ENCODE measurements at places on chromosomes 2 and 18.

DNA sequence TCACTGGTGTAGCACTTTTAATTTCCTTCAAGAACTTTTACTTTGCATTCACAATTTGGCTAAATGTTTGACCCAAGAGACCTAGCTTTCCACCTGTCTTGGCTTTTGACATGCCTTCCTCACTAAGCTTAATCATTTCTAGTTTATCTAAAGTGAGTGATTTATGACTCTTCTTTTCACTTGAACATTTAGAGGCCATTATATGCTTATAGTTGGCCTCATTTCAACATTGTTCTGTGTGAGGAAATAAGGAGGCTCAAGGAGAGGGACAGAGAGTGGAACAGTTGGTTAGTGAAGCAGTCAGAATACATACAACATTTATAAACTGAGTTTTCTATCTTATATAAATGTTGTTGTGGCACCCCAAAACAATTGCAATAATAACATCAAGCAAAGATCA, 489.3 kb upstream of the CDH2 start:
- peak; percentile 45 for DNase-seq

DNA sequence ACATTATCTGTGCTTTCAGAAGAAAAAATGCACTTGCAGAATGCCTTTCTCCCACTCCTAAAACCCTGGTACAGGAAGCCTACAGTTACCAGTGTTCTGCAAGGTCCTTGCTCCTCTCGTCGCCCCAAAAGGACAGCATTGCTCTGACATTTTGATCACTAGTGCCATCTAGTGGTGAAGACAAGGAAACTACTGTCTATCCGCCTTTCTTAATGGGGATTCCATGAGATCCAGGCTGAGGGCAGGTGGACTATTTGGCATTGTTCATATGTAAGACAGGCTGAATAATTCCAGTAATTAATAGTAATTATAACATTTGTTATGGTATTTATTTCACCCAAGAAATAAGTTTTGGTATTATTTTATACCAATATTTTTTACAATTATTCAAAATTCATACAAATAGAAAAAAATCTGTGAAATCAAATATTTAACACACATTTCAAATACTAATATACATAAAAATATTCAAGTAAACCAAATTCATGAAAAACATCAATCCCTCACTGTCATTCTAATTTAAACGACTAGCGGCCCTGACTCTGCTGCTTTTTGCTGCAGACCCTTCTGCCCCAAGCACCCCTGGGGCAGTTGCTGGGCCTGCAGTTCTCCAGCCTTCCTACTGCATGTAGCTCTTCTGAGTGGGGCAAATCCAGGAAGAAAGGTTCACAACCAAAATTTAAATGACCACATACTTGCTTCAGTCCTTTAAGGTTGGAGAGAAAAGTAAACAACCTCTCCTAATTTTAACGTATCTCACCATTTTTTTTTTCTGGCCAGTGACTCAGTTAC, 19.0 kb downstream of the TPGS2 start:
- DNase-seq = no peak

- no peak for DNase-seq
Measured at GRCh38 chr2:169365029-169365480, 2.7 kb upstream of the LRP2 start.

DNA sequence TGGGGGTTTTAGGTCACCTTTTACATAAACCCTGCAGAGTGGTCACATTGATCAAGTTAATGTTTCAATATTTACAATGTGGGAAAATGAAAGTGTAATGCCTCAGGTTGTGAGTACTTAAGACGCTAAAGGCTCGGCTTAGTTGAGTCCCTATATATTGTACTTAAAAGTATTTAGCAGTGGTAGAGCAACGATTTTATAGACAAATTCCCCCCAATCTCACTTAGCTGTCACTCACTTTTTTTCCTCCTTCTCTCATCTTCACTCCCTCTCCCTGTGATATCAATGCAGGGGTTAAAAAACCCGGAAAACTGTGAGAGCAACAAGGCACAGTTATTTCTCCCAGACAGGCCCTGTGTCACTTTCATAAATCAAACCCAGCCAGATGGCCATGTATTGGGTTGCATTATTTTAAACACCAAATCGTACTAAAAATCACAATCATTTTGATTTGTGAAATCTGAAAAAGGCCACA, 5.4 kb downstream of the POU3F3 start:
- no peak for DNase-seq

- peak; percentile 7 for DNase-seq
Measured at GRCh38 chr2:12032398-12032797, 286.0 kb downstream of the LPIN1 start.

DNA sequence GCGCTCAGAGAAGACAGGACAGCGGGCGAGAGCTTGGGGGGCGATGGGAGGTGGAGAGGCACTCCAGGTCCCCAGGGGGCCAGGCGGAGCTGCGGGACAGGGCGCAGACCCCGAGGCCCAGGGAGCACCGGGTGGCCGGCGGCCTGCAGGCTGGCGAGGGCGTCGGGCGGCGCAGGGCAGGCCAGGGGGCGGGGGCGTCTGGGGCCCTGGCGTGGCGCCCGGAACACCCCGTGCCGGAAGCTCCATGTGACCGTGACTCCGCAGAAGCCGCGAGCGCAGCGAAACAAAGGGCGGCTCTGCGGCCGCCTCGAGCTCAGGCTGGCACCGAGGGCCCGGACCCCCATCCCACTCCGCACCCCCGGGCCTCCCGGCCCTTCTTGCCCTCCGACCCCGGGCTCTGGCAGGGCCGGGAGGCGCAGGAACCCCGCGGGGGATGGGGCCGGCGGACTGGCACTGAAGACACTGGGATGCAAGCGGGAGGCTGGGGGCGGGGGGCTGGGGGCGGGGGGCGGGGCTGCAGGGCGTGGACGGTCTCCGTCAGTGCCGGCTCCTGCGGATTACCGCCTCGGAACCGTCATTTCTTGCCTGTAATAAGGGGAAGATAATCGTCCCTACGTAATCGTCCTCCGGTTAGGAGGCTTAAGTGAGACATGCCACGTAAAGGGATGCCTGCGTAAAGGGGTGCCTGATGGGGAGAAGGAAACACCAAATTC, 19.1 kb downstream of the SH2D6 start:
- DNase-seq = no peak

DNA sequence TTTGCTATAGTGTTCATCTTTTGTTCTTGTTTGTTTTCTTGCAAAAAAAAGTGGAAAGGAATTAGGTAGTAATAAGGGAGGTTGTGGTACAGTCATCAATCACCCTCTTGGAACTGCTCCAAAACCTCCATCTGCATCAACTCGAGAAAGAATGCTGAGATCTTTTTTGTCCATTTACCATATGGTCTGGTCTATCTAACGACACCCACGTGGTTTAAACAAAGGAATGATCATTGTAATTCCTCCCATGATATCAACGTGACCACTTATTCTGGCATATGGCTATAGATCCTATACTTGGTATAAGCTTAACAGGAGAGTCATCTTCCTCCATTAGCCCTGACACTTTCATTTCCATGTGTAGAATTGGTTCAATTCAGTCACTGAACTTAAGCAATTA, 1025.3 kb upstream of the NXPH2 start:
- no peak for DNase-seq

DNA sequence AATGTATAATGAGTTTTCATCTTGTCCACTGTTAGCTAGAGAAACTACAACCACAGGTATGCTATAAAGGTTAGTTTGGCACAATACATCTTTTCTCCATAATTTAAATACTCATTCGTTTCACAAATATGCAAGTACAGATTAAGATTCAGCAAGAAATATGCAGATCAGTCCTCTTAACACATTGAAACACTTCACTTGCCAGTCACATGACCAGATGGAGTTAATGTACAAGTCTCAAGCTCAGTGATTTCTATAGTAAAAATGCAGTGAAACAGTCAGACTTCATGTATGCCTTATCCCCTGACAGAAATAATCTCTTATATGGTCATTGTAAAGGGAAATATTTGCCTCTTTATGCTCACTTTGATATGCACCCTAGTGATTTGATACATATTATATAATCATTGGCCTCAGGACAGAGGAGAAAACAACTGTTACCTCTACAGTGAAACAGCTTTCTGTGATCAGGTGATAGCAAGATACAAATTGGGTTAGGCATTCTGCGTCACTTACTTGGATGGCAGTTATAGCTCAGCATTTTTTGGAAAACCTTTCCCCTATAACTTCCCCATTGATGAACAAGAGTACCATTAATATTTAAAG, 104.6 kb downstream of the TCF4 start:
- DNase-seq = no peak

DNA sequence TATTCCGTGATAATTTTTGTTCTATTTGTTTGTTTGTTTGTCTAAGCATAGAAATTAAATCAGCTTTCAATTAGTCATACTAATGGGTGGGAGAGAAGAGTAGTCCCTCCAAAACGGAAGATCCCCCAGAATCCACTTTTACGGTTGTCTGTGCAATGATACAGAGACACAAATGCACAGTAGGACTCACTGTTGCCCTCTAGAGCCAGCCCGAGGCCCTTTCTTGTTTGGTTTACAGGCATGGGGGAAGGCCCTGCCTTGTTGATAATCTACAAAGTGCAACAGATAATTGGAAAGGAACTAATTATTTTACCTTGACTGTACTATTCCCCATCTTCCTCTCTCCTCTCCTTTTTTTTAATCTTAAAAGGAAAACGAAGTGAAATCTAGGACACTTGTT, 121.1 kb downstream of the ACOXL start:
- no peak for DNase-seq

GRCh38 chr2:136116151-136116812, 1.7 kb downstream of the CXCR4 start:
- DNase-seq = no peak

DNA sequence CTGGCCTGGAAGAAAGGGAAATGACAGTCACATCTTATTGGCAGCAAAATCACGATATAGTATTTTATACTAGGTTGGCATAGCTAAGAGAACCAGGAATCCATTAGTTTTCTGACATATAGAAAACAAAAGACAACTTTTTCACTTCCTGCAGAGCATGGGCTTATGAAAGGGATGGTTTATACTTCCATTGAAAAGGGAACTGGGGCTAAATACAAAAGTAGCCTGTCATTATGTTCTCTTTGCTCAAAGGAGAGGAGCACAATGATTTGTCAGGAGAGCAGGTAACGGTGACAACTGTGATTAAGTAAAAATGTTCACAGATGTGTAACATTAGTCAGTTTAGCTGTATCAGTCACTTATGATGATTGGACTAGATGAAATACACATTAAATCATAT, 46.4 kb downstream of the SLC25A12 start:
- DNase-seq = no peak

- DNase-seq = no peak
Measured at GRCh38 chr2:239776436-239777005, 248.6 kb downstream of the NDUFA10 start.

GRCh38 chr2:86383844-86384243, 46.4 kb upstream of the REEP1 start:
- peak; percentile 72 for DNase-seq

DNA sequence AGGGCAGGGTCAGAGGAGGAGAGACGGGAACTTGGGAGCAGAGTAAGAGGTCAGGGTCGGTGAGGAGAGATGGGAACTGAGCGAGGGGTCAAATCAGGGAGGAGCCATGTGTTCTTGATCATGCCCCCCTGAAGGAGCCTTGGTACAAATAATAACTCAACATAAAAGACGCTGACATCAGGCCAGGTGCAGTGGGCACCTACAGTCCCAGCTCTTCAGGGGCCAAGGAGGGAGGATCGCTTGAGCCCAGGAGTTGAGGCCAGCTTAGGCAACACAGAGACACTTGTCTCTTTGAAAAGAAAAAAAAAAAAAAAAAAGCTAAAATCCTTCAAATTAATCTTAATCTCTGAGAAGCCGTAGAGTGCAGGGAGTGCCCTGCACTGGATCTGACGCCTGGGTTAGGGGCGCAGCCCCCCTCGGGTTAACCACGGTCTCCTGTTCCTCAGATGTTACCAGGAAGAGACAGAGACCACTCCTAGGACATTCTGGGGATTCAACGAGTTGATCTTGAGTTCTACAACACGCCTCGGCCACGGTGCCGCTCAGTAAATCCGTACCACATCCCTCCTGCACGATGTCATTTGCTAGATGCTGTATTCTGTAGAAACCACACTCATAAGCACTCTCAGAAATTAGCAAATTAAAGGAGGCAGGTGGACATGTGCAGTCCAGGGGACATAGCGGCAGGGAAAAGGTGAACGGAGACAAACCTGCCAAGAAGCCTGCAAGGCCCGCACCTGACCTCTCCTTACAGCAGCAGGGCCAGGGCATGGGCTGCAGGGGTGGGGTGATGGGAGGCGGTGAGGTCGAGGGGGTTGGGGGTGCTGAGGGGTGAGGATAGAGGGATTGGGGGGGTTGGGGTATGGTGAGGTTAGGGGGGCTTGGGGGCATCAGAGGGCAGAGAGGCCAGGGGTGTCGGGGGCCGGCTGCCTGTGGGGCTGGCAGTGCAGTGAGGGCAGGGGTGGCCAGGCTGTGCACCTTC, 29.2 kb downstream of the SLC66A2 start:
- DNase-seq = no peak

DNA sequence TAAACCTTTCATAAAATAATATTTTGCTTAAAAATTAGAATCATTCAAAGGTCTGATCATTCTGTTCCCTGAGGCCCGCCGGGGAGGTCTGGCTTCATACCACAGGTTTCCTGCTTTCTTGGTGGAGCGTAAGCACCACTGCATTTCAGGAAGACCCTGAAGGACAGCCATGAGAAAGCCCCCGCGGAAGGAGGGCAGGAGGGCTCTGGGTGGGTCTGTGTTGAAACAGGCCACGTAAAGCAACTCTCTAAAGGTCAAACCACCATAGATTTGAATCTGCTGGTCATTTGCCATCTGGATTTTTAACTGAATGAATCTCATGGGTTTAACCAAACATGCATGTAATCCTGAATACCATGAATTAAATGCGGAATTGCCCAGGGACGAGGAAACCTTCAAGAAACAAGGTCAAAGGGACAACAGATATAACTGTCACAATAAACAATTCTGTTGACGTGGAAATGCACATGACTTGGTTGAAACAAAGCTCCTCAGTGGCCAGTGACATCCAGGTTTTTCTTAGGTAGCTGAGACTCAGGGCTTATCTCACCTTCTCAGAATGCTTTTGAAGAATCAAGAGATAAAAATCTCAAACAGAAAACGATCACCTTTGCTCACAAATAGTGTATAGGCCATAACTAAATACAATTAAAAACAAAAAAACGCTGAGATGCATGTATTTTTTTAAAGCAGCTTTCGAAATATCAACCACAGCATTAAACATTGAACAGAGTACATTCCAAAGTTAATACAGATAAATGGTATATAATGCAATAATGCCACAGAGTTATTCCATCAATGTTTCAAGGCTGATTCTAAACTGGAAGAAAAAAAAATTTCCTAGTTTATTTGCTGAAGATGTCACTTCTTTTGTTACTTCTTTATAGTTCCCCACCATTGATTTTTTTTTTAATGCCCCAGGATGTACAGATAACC, 193.2 kb downstream of the BCL2 start:
- DNase-seq = no peak

DNA sequence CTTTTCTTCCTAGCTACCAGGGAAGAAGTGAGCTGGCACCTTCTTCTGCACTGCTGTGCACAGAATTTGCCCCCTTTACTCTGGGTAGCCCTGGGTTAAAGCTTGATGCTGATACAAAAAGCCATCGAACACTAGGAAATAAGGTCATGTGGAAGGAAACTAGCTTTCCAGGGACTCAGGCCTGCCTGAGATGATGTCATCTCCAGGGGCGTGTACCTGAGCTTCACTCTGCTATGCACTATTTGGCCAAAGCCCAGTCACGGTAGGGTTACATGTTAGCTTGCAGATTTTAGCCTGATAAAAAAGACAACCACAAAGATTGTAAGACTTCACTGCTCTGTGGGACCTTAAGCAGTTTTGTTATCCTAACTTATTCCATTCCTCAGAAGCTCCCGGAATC, 20.4 kb downstream of the EDAR start:
- no peak for DNase-seq

GRCh38 chr18:55510809-55511208, 77.2 kb downstream of the TCF4 start:
- DNase-seq = no peak
